ENCODE measurements at places on chromosomes 6 and 20.

DNA sequence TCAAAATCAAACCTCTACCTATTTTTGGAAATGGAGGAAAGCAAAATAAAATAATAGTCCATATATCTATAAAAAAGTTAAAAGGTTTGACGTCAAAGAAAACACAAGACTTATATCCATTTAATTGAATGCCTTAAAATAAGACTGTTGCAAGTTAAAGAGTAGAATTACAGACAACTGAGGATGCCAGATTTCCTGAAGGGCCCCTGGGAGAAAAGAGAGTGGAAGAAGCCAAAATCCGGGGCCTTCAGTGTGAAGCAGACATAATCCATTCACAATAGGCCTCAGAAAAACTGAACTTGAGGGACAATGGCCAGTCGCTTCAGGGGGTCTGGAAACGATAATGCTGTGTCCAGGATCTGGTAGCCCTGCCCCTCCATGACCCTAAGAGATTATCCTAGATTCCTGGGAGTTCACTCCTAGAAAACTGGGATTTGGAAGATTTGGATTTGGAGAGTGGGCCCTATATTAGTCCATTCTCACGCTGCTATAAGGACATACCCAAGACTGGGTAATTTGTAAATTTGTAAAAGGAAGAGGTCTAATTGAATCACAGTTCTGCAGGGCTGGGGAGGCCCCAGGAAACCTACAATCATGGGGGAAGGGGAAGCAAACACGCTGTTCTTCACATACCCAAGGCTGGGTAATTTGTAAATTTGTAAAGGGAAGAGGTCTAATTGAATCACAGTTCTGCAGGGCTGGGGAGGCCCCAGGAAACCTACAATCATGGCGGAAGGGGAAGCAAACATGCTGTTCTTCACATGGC, 94.0 kb upstream of the SLC2A12 start:
- DNase-seq, result no peak

DNA sequence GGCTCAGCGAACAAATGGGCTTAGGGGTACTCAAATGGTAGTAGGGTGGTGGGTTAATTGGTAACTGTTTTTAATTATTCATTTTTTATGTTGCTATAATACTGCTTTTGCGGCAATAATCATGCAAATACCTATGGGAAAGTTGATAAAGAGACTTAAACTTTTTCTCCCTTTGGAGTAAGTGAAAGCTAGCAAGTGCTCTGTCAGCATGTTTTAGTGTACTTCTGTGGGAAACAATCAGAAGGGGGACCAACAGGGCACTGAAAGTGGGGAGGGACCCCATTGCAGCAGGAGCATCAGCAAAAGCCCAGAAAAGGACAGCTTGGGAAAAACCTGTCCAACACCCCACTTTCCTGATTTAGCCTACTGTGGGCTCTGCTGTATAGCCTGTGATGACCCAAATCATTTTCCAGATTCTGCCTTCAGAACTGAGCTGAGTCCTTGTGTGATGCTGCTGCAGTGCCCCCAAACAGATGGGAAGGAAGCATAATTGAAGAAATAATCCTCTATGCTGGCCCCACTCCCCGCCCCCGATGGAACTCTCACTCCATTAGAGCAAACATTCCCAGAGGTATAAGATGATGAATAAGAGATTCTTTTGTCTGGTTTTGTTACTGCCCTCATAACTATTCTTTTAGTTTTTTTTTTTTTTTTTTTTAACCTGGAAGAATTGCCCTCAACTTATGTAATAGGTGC, 322.8 kb downstream of the CD83 start:
- no peak for DNase-seq

DNA sequence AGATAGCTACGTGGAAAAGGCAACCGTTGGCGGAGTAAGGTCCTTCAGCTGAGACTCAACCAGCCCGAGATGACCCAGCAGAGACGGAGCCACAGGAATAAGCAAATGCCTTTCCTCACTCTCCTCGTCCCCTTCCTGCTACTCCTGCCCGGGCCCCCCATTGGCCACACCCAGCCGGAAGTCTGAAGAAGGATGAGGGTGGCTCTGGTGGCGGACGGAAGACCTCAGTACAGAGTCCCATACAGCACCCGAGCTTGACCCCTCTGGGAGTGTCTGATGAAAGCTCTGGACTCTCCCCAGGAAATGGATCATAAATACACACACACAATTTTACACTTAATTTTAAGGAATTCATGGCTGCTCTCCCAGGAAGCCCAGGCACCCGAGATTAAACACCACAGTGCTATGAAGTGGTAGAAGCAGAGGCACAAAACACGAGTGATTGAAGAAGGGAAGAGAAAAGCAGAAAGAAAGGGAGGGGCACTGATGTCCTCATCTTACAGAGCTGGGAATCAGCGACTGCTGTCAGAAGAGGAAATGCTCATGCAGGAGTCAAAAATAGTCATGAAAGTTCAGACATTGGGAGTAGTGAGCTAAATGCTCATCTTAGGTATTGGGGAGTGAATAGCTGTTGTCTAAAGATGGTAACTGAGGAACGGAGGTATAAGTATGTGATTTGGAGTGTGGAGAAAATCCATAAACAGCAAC, 125.6 kb downstream of the BANF2 start:
- DNase-seq, result no peak

- peak; percentile 69 for DNase-seq
These were observed 19.1 kb upstream of the CHMP4B start for GRCh38 chr20:33791959-33792597.

DNA sequence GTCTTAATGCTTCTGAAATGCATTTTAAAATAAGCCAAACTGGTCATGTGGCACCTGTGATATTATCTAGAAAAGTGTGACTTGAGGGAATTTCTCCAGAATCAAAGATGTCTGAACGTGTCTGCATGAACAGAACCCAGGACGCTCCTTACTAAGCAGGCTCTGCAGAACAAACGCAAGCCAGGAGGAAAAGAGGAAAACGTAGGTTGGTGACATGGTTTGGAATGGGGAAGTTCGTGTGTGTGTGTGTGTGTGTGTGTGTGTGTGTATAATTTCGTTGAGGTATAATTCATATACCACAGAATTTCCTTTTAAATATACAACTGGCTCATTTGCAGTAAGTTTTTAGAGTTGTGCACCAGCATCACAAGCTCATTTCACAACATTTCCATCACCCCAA, 200.5 kb upstream of the FOXQ1 start:
- no peak for DNase-seq

DNA sequence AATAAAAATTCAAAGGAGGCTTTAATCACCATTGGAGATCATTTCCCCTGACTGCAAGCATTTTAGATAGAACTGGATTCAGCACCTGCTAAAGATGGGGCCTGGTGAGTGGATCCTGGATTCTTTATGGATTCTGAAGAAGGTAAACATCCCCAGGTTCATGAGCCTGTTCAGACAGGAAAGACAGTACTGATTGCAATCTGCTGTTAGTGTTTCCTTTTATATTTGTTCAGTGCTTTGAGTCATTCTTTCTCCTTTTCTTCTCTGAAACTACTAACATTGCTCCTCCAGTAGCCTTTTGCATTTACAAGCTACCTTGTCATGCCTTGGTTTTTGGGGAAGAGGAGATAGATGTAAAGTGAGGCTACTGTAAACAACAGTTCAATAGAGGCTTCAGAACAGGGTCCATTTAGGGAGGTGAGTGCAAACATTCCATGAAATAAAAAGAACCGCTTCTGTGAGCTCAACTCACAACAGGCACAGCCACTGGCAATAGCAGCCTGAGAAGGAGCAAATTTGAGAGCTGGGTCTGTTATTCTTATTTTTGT, 66.4 kb upstream of the PRL start:
- no peak for DNase-seq

DNA sequence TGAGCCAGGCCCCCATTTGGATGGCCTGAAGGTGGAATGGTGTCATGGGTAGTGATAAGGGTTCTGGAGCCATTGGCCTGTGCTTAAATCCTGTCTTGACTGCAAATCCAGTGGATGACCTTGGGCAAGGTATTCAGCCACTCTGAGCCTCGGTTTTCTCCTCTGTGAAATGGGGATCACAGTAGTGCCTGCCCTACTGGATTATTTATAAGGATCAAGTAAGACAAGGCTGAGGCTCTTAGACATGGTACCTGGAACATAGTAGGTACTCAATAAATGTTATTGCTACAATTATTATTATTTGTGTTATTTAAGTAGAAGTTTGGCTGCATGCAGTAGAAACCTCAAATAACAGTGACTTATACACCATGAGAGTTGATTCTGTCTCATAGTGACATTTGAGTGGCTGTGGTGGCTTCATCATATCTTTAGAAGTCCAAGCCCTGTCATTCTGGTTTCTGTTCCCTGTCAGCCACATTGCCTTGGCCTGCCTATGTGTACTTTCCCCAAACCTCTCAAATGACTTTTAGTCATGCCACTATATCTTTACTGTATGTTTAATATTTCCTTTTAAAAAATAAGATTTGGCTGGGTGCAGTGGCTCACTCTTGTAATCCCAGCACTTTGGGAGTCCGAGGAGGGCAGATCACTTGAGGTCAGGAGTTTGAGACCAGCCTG, 37.6 kb upstream of the CHMP4B start:
- no peak for DNase-seq

GRCh38 chr6:54282186-54282585, 26.1 kb upstream of the TINAG start:
- DNase-seq, result no peak

GRCh38 chr6:7413151-7413823, 23.7 kb downstream of the RIOK1 start:
- no peak for DNase-seq

DNA sequence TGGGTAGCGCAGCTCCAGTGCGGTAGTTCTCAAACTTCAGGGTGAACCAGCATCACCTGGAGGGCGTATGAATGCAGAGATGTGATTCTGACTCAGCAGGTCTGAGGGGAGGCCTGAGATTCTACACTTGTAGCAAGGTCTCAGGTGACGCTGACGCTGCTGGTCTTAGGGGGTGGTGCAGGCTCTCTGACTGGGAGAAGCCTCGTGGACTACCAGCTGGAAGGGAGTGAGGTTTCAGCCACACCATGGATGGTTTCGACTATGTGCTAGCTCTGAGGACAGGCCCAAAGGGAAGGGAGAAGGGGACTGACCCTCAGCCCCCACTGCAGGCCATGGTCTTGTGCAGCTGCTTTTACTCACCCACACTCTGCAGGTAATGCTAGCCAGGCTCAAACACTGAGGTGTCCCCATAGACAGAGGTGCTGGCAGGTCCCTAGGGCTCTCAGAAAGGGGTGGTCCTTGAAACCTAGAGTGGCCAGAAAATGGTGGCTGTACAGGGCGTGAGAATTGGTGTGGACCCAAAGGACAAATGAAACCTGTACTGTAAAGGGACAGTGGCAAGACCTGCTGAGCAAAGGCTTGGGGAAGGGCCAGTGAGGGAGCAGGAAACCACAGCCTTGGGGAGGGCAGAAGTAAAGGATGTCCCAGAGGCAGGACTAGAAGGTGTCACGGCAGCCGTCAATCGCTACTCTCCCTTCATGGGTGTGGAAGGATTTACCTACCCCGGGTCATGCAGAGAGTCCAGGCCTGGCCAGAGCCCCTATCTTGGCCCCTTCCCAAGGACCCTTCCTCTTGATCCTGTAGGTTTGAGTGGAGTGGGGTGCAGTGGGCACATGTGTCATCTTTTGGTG, 52.7 kb downstream of the EBF4 start:
- DNase-seq, result no peak

DNA sequence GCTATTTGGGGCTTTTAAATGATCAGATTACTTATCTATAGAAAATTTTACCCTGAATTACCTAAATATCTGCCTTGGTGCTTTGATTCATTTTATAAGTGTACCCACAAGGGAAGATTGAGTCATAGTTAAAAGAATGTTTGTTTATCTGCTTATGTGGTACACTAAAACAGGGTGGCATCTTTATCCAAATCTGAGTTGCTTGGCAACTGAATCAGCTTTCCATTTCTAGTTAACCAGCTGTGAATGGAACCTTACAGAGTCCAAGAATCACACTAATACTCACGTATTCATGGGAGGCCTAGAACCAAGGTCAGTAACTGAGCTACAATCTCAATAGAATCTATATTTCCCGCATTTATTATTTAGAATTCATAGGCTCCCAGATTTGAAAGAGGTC, 44.0 kb upstream of the CAP2 start:
- DNase-seq, result no peak

GRCh38 chr6:122072014-122072647, 327.3 kb upstream of the HSF2 start:
- DNase-seq, result no peak

DNA sequence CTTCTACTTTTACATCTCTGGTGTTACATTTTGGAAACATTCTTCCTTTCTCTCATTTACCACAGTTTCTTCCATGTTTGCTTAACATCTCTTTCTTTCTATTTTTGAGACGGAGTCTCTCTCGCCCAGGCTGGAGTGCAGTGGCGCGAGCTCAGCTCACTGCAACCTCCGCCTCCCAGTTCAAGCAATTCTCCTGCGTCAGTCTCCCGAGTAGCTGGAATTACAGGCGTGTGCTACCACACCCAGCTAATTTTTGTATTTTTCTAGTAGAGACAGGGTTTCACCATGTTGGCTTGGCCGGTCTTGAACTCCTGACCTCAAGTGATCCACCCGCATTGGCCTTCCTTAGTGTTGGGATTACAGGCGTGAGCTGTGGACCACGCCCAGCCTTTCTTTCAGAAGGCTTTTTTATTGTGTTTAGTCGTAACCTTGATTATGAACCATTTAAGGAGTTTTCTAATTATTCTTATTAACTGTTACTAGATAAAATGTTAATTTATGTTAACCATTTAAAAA, 27.8 kb downstream of the MAP3K4 start:
- no peak for DNase-seq

DNA sequence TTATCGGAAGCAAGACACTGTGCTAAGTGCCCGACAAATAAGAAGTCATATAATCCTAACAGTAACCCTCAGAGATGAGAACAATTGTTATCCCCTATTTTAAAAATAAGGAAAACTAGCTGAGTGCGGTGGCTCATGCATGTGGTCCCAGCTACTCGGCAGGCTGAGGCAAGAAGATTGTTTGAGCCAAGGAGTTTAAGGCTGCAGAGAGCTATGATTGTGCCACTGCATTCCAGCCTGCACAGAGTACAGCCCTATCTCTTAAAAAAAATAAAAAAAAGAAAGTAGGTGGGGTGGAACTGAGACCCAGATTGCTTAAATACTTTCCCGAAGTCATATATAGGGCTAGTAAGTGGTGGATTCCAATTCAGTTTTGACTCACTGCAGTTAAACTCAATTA, 84.7 kb downstream of the UST start:
- no peak for DNase-seq

DNA sequence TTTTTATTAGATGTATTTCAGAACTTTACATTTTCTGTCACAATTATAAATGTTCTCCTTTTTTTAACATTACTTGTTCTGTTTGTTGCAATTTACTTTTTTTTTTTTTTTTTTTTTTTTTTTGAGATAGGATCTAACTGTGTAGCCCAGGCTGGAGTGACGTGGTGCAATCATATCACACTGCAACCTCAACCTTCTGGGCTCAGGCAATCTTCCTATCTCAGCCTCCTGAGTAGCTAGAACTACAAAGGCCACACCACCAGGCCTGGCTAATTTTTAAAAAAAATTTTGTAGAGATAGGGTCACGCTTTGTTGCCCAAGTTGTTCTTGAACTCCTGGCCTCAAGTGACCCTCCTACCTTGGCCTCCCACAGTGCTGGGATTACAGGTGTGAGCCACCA, 15.1 kb upstream of the MBOAT1 start:
- no peak for DNase-seq

GRCh38 chr6:63527658-63528514, 44.4 kb upstream of the LOC128125822 start:
- peak; percentile 88 for DNase-seq

- no peak for DNase-seq
These were observed 3.3 kb downstream of the PDE7B start for GRCh38 chr6:135854799-135855198.

- DNase-seq, result no peak
These were observed 7.4 kb downstream of the CALHM5 start for GRCh38 chr6:116518621-116519368.

Data from colonic mucosa (tissue), 4 donors.